Bone marrow (tissue), 2 donors: ENCODE measurements at places on chromosomes 16 and 17.

- no peak for DNase-seq
Observed at GRCh38 chr16:10405386-10405939, 19.6 kb downstream of the ATF7IP2 start.

DNA sequence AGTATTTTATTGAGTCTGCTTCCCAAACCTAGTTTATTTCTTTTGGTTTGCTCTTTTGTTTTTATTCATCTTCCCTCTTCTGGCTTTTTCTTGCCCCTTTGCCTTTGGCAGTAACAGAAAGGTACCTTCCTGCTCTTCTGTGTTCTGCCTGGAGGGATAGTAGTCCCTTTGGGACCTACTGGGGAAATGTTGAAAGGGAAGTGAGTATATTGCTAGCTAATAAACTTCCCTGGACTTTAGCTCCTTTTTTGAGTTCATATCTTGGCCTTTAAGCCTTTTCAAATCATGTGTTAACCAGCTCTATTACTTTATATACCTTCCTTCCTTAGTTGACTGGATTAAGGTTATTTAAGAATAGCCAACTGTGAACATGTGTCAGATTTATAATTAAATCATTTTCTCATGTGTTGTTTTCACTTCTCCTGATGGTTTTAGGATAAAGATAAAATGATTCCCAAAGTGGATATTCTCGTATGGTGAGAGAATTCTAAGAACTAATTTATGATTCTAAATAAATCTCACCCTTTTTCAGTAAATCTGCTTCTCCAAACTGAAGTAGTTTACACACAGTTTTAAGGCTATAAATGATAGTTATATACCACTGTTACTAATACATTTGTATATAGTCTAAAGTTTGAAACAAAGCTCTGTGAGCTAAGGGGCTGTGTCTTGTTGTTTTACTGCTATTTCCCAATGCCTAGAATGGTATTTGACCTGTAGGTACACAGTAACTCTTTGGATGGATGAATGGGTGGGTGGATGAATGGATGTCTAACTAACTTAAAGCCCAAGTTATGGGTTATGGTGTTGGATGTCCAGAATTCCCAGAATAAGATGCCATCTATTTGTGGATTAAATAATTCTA is 45.7 kb downstream of the OMG start:
- no peak for DNase-seq

DNA sequence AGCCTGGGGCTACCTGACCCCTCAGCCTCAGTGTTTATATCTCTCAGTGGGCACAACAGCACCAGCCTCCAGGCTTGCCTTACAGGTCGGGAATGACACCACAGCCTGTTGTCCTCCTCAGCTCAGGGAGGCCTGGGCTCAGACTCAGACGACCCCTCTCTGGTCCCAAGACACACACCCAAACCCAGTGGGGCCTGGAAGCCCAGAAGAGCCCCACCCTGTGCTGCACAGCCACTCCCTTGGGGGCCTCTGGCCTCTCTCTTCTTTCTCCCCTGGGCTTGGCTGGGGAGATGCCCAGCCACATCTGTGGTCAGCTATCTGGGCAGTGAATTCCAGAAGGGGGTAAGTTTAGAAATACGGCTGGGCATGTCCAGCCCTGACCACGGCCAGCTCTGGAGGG is 2.4 kb downstream of the NATD1 start:
- no peak for DNase-seq

GRCh38 chr17:31388770-31389656 is 2.5 kb upstream of the RAB11FIP4 start:
- DNase-seq = peak; percentile 23

GRCh38 chr17:42531455-42532354 is 4.3 kb upstream of the NAGLU start:
- peak; percentile 13 for DNase-seq

- DNase-seq = no peak
Observed at GRCh38 chr17:69539781-69540319, 125.4 kb downstream of the MAP2K6 start.

- DNase-seq = peak; percentile 55
Observed at GRCh38 chr16:85306071-85306792, 194.0 kb upstream of the CIBAR2 start.

DNA sequence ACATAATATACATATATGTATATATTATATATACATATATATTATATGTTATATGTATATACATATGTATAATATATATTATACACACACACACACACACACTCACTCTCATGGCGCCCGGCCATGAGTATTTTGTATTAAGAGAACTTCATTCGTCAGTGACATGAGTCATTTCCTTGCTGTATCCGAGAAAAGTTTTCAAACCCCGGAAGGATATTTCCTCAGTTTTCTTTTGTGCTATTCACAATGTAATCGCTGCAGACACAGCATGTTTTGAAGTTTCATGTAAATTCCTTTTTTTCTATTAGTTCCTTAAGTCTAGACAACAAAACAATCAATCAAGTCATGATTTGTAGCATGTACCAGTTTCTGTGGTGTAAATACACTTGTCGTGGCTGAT is 33.3 kb downstream of the OR1D5 start:
- DNase-seq = no peak

- DNase-seq = no peak
Observed at GRCh38 chr16:17556276-17557052, 85.7 kb upstream of the XYLT1 start.
